ENCODE measurements at places on chromosomes 4 and X.

GRCh38 chr4:173181848-173182247 lies 13.2 kb downstream of the GALNT7 start:
- no peak for DNase-seq

DNA sequence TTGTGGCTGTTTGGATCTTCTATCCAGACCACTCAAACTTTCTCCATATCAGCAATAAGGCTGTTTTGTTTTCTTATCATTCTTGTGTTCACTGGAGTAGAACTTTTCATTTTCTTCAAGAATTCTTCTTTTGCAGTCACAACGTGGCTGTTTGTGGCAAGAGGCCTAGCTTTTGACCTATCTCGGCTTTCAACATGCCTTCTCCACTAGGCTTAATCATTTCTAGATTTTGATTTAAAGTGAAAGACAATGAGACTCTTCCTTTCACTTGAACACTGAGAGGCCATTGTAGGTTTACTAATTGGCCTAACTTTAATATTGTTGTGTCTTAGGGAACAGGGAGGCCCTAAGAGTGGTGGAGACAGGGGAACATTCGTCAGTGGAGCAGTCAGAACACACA lies 19.1 kb downstream of the FGF2 start:
- no peak for DNase-seq

- DNase-seq, result no peak
Measured at GRCh38 chrX:153572601-153573000, 26.3 kb downstream of the CCNQ start.

- no peak for DNase-seq
Measured at GRCh38 chr4:33714971-33715370, 2529.3 kb downstream of the ARAP2 start.

- DNase-seq, result no peak
Measured at GRCh38 chr4:80459918-80460473, 124.5 kb downstream of the CFAP299 start.
